Caudate nucleus (tissue), 63 donors: ENCODE measurements at places on chromosomes 13 and 19.

DNA sequence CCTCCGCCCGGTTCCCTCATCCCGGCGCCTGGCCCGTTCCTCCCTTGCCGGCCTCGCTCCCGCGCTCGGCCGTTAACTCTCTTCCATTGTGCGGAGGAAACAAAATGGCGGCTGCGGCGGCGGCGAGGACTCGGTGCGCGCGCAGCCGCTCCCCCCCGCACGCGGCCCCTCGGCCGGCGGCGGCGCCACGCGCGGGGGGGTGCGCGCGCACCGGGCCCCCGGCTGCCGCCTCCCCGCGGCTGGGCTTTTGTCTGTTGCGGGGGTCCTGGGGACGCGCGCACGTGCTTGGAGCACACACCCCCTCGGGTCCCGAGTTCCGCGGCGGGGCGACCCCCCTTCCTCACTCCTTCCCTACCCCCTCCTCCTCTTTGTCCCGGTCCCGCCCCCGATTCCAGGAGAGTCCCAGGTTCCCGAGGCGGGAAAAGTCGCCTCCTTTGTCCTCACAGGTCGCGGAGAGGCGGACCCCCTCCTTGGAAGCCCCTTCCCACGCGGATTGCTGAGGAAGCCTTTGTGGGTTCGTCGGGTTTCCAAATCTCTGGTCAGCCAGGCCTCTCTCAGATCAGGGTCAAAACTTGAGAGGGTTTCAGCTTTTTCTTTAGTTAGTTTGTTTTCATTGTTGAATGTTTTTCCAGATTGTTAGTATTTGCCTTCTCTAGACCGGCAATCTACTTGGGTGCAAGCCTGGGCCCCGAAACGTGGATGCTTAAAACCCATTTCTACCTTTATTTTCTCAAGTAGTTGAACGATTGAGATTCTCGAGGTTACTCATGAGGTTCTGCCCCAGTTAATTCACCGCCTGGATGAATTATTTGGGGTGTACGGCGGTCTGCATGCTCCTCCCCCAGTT, 687 bp downstream of the ILF3 start:
- no peak for DNase-seq

GRCh38 chr13:102399791-102400674, 1.8 kb downstream of the FGF14 start:
- peak; percentile 32 for DNase-seq

- no peak for DNase-seq
Measured at GRCh38 chr19:48433337-48433736, 12.4 kb upstream of the GRWD1 start.

GRCh38 chr19:310141-310651, 19.0 kb upstream of the PLPP2 start:
- DNase-seq, result no peak

DNA sequence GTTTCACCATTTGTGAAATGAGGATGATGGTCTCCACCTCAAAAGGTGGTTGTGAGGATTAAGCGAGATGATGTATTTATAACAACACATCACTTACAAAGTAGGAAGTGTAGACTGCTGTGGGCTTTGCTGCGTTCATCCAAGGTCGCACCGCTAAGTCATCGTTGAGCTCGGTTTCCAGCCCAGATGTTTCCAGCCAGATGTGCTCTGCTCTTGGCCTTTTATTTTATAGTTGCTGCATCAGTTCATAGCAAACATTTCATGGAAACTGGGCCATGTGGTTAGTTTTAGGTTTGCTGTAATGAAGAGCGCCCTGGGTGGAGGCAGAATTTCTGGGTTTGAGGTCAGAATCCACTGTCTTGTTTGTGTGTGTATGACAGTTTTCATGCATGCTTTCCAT, 76.5 kb upstream of the RNF113B start:
- no peak for DNase-seq

GRCh38 chr19:934197-934840, 8.5 kb downstream of the ARID3A start:
- DNase-seq, result no peak

DNA sequence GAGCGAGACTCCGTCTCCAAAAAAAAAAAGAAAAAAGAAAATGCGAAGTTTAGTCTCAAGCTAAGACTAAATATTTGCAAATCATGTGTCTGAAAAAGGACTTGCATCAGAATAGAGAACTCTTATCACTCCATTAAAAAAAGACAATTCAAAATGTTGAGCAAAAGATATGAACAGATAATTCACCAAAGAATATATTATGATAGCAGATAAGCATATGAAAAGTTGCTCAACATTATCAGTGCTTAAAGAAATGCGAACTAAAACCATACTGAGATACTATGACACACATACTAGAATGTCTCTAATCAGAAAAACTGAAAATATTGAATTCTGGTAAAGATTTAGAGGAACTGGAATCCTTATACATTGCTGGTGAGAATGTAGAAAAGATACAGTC, 38.7 kb upstream of the SACS start:
- DNase-seq, result no peak

- no peak for DNase-seq
Measured at GRCh38 chr19:11423791-11424181, 4.7 kb upstream of the RGL3 start.

GRCh38 chr13:43297967-43298678, 274.7 kb downstream of the DNAJC15 start:
- no peak for DNase-seq

DNA sequence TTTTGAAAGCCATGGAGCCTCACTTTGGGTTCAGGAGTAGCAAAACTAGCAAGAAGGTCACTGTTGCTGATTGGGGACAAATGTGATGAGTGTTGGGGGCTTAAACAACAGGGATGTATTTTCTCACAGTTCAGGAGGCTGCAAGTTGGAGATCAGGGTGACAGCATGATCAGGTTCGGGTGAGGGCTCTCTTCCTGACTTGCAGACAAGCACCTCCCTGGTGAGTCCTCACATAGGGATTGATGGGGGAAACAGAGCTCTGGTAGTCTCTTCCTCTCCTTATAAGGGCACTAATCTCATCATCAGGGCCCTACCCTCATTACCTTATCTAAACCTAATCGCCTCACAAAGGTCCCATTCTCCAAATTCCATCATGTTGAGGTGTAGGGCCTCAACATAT, 179.2 kb downstream of the TSHZ3 start:
- no peak for DNase-seq

- no peak for DNase-seq
Measured at GRCh38 chr19:14089412-14089661, 1.2 kb downstream of the SAMD1 start.

DNA sequence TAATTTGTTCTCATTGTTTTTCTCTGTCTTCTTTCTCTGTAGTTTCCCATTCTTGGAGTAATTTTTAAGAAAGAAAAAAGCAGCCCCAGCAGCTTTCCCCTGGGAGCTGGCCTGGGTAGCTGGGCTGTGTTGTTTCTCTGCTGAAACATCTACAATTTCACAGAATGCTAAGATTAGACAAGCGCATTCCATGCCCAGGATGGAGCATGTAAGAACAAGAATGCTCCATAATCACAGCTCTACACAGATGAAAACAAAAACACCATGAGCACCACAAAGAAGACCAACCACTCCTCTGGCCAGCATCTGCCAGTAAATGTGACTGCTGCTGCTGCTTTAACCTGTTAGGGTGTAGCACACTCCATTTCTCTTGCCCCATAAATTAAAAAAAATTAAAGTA, 239.2 kb upstream of the SLITRK1 start:
- DNase-seq, result no peak

DNA sequence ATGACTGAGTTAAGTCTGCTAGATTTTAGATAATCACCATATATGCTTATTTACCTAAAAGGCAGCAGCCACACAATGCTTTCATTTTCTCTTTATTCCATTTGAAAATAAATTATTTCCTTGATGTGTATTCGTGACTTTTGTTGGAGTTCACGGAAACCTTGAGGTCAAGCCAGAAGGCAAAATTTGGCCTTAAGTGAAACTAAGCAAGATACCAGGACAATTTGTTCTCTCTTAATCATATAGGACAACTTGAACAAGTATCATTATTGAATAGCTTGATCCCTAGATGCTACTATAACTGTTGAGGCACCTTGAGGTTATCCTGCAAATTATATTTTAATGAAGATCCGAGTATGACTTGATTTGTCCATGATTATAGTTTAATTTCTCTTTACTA, 429.2 kb upstream of the DACH1 start:
- DNase-seq, result no peak

DNA sequence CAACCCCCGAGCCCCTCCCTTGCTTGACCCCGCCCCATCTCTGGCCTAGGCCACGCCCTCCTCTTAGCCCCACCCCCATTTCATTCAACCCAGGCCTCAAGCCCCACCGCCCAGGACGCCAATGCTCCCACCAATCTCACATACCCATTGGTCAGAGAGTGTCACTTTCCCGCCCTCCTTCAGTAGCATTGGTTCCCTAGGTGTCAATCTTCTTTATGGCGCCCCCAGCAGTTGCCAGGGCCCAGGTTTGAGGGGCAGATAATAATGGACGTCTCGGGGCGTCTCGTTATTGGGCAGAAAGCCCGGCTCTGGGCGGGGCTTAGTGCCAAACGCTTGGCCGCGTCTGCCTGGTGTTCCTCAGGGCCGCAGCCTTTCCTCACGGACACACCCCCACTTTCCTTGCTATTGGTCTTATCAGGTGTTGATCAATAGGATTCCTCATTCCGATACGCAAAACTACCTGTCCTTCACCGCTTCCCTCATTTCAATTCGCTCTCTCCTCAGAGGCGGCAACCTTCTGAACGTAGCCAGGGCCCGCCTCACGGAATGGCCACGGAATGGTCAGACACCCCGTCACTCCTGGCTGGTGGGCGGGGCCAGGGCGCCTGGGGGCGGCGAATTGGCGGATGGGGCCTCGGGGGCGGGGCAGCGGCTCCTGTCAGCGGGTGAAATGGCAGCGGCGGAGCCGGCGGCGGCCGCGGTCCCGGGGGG, at the start of gene EVI5L:
EVI5L (plus strand) TSS at position 658 of the 711 bp plus-strand sequence. CDS start 16,325 bp downstream, outside the sequence.
- DNase-seq, result peak; percentile 100

DNA sequence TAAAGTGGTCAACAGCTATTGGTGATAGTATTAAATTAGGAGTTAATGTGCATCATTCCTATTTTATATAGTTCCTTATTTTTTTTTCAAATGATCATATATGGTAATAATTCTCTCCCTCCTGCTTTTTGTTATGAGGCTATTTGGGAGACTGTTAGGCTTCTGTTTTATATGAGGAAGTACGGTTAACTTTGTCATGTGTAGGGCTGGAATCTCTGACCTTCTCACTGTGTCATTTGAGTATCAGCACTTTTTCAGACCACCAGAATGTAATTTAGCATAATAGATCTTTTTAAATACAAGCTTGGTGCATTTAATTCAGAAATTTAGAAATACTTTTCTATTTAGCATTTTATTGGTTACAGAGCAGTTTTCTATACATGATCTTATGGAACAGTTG, 7.7 kb downstream of the DGKH start:
- DNase-seq, result no peak

DNA sequence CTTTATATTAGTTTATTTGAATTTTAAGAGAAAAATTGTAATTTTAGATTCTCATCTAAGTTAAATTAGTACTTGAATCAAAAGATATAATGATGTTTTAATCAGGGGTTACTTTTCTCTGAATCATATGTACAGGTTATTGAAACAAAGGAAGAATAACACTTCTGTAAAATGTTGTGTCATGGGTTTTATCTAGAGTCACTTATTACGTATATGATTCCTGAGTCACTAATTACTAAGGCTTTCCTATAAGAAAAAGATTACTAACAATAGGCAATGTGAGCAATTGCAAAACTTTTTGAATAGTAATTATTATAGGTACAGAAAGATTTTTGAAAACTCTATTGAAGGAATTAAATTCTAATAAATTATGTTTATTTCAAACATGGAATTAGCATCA, 99.2 kb upstream of the KLF5 start:
- DNase-seq, result no peak

- no peak for DNase-seq
Measured at GRCh38 chr13:113002206-113002912, 33.3 kb downstream of the MCF2L start.

GRCh38 chr13:66879988-66880387, 350.1 kb downstream of the PCDH9 start:
- no peak for DNase-seq

DNA sequence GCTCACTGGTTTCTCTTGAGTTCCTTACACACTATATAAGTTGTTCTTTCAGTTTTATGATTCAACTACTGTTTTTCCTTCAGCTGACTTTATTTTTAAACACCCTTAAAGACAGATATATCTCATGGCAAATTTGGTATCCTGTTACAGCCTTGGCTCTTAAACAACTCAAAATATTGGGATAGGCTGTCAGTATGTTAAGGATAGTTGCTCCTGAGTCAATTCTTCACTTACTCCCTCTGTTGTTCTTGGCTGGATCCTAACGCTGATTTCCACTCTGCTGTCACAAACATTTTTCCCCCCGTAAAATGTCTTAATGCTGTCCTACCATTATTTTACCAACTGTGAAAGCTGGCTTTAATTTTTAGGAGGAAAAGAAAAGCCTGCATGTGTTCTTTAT, 1.2 kb downstream of the KCNRG start:
- no peak for DNase-seq

- DNase-seq, result no peak
Measured at GRCh38 chr19:246551-246950, 44.7 kb downstream of the PLPP2 start.

DNA sequence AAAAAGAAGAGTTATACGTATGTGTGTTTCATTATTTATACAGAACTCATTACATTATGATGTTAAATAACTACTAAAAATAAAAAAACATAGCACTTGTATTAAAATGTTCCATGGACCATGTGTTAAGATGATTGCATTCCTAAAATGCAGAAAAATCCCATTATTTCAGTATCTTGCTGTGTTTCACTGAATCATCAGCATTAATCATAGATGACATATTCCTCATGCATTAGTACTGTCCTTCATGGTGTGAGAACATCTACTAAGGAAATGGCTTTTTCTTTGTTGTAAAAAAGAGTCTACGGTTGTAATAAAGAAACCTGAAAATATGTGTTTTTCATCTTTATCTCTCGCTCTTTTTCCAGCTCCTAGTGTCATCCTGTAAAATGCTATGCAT, 416.5 kb downstream of the FGF14 start:
- no peak for DNase-seq

DNA sequence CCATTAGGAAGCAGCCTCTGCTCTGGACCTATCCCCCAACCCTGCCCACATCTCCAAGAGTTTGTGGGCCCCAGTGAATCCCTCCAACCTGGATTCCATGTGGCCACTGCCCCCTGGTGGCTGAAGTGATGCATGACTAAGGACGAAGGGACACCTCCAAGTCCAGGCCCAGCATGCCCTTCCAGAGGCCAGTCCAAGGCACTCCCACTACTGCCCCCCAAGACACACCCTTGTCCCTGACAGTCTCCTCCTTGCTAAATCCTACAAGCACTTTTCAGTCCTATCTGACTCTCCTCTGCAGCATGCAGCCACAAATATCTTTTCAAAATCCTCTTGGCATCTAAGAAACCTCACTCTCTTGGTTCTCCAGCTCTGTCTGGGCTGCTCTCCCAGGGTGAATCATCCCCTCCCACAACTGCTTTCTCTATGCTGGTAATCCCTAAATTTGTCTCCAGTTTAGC, 33.0 kb downstream of the DEDD2 start:
- DNase-seq, result peak; percentile 62

GRCh38 chr19:661427-662196, 1.4 kb downstream of the RNF126 start:
- DNase-seq, result no peak
